ENCODE measurements at places on chromosomes 2 and 18.

DNA sequence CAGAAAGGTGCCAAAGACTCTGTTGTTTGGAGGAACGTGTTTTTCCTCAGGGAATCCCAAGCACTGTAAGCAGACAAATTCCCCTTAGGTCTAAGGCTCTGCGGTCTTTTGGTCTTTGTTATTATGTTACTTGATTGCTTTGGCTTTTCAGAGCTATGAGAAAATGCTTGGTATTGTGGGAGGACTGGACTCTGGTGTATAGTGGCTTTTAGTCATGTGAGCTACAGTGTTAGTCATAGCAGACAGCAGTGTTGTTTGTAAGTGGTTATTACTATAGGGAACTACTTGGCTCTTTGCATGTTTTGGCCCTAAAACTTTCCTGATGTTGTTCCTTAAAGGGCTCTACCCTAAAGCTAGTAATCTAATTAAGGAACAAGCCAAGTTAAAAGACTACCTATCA lies 956.2 kb upstream of the LRATD1 start:
- peak; percentile 53 for DNase-seq

GRCh38 chr2:88450186-88450585 lies 2.3 kb downstream of the FOXI3 start:
- DNase-seq: no peak

- DNase-seq: no peak
Measured at GRCh38 chr2:62145478-62146100, 50.3 kb upstream of the B3GNT2 start.

- DNase-seq: no peak
Measured at GRCh38 chr2:42348113-42348805, 12.8 kb downstream of the COX7A2L start.

DNA sequence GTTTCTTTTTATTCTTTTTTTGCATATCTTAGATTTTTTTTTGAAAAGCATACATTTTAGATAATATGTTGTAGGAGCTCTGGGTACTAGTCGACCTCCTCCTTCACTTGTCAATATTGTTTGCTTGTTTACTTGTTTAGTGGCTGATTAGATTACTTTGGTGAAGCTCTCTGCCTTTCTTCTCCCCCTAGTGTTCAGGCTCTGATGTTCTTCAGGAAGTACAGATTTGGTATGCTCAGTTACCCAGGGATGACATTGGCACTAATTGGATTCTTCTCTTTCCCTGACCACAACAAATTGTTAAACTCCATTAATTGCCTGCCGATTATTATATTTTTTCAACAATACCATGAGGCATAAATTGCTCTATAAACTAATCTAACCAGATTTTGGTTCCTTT lies 491.2 kb downstream of the SUCLG1 start:
- DNase-seq: no peak

GRCh38 chr2:219124381-219125110 lies 36.1 kb downstream of the NHEJ1 start:
- DNase-seq: no peak

DNA sequence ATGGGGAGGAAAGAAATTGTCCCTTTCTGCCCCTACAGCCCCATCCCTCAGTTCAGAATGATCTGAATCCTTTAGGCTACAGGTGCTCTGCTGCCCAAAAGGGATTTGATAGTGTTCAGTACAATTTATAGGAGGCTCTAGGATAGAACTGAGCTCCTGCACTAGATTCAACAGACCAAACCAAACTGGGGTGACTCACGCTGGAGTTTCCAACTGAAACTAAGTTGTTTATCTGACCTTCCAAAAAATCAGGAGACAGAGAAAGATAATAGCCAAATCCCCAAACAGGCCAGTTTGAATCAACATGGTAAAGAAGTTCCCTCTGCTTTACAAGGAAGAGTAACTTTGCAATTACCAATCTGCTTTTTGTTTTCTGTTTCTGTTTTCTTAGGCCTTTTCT lies 72.7 kb upstream of the MBOAT2 start:
- no peak for DNase-seq

GRCh38 chr18:44855681-44856080 lies 175.0 kb downstream of the SETBP1 start:
- no peak for DNase-seq

GRCh38 chr18:77114415-77115191 lies 18.0 kb downstream of the MBP start:
- DNase-seq: peak; percentile 83

GRCh38 chr2:68121873-68122679 lies 35.6 kb upstream of the PNO1 start:
- peak; percentile 52 for DNase-seq

GRCh38 chr2:241039416-241039815 lies 41.0 kb downstream of the SNED1 start:
- DNase-seq: no peak

DNA sequence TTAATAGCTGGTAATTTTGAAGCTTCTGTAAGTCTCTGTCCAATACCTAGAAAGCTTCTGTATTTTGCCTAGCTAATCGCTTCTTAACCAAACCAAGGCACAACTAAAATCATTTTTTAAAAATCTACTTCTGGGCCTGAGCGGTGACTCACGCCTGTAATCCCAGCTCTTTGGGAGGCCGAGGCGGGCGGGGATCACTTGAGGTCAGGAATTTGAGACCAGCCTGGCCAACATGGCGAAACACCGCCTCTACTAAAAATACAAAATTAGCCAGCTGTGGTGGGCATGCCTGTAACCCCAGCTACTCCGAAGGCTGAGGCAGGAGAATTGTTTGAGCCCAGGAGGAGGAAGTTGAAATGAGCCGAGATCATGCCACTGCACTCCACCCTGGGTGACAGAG lies 148.6 kb upstream of the FIGN start:
- DNase-seq: no peak

- DNase-seq: no peak
Measured at GRCh38 chr18:2968606-2969005, 44.3 kb downstream of the LPIN2 start.

DNA sequence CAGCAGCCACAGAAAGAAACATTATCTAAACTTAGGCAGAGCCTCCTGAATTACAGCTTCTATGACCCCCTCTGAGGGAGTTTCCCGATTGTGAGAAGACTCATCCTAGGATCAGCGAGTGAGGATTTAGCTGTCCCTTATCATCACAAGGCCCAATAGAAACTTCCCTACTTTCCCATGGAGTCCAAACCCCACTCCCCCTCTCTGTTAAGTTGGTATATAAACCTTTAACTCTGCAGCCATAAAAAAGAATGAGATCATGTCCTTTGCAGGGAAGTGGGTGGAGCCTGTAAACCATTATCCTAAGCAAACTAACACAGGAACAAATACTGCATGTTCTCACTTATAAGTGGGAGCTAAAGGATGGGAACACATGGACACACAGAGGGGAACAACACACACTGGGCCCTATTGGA lies 78.8 kb downstream of the MYL12B start:
- DNase-seq: no peak

DNA sequence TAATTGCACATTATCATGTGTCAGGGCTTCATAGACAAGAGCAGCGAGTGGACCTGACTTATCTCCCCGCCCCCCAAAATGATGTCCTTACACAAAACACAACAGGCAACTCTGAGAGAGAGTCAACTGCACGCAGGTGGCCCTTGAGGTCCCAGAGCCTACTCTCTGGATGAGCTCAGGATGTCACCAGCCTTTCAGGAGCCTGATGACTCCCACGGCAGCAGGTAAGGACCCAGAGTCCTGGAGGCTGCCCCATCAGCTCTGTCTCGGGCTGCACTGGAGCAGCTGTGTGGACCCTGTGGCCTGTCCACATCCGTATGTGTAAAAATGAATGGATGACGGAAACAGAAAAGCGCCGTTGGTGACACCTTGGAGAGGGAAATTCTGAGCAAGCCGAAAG lies 130.9 kb downstream of the HDAC4 start:
- DNase-seq: no peak

GRCh38 chr2:118814368-118814767 lies 33.1 kb downstream of the EN1 start:
- no peak for DNase-seq

- no peak for DNase-seq
Measured at GRCh38 chr2:121368836-121369235, 83.8 kb upstream of the TFCP2L1 start.

DNA sequence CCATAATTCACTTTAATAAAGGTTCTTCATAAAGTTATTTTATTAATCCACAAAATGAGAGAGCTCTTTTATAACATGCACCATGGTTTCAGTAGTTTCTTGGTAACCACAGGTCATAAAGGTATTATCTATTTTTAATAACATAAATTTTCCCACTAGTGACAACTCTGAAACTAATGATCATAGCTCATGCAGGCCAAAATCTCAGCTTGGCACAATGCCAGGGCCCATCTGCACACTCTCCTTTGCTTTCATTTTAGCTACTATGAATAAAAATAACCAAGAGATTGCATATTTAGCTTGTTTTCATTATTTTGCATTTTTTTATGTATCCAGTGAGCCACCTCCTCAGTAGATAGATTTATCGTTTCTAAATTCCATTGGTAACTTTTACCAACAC lies 691.8 kb upstream of the CHAC2 start:
- no peak for DNase-seq

DNA sequence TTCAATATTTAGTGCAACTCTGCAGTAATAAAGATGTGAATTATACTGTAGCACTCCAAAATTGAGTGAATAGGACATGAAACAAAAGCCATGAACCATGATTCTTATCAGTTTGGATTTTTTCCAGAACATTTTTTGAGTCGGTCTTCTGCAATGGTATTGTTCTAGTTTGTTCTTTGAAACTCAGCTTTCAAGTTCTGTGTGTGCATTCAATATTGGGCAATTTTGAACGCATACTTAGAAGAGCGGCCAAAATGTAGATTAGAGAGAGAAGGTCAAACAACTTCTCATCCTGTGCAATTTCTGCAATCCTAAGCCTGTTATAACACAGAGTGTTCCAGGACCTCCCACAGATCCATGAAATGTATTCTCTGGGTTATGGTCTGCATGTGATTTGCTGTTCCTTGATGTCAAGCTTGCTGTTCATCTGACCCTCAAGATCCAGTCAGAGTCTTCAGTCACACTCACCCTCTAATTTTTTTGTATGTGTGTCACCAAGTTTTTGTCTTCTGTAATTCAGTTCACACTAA lies 48.3 kb downstream of the TSPYL6 start:
- DNase-seq: peak; percentile 45

GRCh38 chr18:8313043-8313442 lies 296.2 kb upstream of the RAB12 start:
- no peak for DNase-seq

GRCh38 chr2:186995092-186995491 lies 146.1 kb upstream of the ZSWIM2 start:
- peak; percentile 46 for DNase-seq

DNA sequence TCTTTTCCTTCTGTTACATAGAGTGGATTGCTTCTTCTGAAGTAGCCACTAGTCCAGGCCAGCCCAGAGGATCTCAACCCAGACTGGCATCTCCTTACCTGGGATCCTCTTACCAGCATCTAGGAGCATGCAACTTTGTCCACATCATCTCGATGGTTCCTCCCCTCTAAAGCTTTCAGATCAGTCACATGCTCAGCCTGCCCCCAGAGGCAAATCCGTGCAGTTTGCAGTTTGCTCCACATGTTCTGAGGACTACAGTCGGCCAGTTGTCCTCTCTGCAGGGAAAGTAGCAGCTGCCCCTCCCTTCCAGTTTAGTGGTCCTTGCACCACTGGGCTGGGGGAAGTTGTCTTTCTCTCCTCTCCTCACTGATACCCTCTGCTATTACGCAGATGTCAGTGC lies 259.8 kb upstream of the APCDD1 start:
- DNase-seq: no peak

- no peak for DNase-seq
Measured at GRCh38 chr18:75497576-75498235, 70.2 kb upstream of the SMIM21 start.

GRCh38 chr18:62788876-62789275 lies 73.5 kb downstream of the PHLPP1 start:
- no peak for DNase-seq

GRCh38 chr2:46964835-46965560 lies 49.4 kb upstream of the MCFD2 start:
- DNase-seq: no peak

GRCh38 chr18:43514747-43515146 lies 237.5 kb upstream of the SYT4 start:
- DNase-seq: no peak

DNA sequence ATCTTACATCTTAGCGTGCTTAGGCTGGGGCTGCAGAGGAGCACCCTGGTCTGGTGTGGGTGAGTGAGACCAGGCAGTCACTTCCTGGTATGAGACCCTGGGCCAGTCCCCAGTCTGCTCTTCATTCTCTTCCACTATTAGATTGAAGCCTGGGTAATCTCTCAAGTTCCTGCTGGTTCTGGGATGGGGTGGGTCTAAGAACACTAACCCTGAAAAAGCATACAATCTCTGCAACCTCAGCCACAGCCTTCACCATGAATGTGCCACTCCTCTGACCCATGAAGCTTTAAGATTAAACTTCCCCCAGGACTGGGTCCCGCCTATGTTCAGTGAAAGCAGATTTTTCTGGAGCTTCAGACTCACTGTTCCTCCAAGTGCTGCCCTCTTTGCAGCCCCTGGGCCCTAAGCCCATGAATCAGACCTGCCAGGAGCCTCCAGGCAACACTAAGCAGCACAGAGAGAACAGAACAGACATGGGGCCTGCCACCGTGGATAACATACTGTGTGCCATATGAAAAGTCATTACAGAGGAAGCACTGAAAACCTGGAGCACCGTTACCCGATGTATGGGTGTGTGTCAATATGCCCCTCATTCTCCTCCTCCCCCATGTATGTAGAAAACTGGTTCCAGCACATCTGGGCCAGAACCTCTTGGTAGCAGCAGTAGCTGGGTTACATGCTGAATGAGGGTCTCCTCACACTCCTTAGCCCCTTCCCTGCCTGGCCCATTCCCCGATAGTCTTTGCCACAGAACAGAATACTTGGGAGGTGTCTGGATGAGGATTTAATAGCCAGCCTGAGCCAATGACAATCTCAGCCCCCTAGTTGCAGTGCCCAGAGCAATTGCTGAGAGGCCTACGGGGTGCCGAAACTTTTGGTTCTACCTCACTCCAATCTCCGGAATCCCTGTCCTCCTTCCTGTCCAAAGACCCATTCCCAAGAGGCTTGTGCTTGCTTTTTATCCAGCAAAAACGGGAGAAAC lies 2.7 kb upstream of the SIX2 start:
- DNase-seq: no peak
